ENCODE measurements at places on chromosomes 4 and X.

- DNase-seq, result no peak
Observed at GRCh38 chr4:40134206-40134917, 62.5 kb upstream of the RHOH start.

DNA sequence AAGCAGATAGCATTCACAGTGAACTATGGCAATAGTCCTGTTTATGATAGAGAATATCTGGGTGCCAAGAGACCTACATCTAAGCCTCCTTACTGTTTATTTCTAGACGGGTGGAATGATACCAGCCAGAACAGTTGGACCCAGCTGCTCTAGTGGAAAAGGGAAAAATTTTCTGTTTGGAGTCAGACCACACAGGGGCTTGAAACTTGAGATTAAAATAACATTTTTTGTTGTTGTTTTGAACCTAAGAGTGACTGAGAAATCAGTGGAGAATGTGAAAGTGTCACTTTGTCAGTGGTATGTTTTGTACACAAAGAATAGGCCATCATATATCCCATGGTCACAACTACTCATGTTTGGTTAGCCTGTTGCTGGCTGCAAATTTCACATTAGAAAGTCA is 105.7 kb downstream of the AGTR2 start:
- DNase-seq, result no peak

- no peak for DNase-seq
Observed at GRCh38 chrX:97447306-97447705, 563.6 kb downstream of the RPA4 start.

DNA sequence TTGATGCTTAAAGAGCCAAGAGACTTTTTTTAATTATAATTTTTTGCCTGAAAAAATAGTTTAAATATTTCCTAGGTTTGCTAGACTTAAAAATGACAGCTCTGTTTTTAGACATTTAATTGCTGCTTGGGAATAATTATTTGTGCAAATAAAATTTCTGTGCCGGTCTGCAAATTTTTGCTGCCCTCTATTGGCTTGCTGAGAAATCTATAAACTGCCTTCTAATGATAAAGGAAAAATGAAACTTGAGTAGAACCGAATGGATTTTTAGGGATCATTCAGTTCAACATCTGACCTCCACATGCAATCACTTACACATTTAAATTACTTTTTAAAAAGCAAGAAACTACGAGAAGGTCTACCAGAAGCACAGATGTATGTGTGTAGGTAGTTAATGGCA is 434.0 kb downstream of the FAM133A start:
- DNase-seq, result no peak

DNA sequence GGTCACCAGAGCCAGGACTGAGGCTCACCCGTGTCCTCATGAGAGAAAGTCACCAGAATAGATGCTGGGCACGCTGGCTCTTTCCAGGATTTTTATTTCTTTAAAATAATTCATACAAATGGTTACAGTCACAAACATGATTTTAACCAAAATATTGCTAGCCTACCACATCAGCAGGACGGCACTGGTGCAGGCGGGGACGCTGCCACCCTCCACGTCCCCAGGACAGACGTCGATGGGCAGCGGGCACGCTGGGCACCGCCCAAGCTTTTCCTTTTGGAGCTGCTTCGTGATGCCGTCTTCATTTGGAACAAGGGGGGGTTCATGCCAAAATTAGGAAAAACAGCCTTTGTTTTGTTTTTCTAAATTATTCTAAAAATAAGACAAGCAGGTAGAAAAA is 37.6 kb downstream of the CTBP1 start:
- DNase-seq, result no peak

Measured in DND-41 (cell line).